ENCODE measurements at places on chromosomes 1 and 21.

- DNase-seq, result no peak
Observed at GRCh38 chr21:31974454-31974985, 101.7 kb downstream of the HUNK start.

DNA sequence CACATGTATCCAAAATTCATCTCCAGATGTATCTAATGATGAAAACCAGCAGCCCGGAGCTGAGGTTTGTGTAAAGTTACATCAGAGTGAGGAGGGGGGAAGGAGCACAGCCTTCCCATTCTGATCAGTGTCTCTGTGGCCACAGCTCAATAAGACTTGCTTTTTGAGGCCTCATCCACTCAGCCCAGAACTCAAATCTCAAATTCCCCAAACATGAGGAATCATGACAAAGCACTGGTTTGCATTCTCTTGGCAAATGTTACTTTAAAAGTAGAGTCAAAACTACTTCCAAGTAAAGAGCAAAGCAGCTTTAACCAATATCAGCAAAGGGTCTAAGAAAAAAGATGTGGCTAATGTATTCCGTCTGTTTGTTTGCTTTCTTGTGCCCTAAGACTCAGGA is 30.9 kb downstream of the CCN1 start:
- DNase-seq, result peak; percentile 94

DNA sequence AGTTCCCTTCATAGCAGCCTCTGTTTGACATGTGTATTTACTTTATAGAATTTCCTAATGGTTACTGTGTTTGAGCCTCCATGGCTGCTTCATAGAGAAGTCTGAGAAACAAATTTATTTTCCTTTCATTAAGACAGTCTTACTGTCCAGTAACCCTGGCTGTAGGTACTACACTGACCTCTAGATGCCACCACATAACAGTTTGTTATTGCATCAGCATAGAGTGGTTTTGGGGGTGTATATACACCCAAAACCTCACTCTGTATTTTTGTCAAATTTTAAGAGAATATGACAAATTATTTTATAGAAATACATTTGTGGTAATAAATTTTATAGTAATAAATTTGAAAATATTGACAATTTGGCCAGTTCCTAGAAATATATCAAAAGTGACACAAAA is 57.3 kb downstream of the OBSCN start:
- no peak for DNase-seq

- no peak for DNase-seq
Observed at GRCh38 chr1:195756109-195756508, 852.1 kb downstream of the KCNT2 start.

DNA sequence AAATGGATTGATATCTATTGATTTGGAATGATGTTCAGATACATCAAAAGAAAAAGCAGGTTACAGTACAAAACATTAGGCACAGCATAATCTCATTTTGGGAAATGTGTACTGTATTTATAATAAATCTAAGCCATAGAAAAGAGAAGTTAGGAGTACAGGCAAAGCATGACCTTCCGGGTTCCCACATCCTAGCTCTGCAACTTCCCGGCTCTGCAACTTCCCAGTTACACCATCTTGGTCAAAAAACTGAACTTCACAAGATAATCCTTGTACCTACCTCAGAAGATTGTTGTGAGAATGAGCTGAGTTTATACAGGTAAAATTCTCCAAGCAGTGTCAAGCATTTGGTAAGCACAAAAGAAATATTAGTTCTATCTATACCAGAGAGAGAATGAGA is 21.7 kb upstream of the SLC44A3 start:
- DNase-seq, result no peak

DNA sequence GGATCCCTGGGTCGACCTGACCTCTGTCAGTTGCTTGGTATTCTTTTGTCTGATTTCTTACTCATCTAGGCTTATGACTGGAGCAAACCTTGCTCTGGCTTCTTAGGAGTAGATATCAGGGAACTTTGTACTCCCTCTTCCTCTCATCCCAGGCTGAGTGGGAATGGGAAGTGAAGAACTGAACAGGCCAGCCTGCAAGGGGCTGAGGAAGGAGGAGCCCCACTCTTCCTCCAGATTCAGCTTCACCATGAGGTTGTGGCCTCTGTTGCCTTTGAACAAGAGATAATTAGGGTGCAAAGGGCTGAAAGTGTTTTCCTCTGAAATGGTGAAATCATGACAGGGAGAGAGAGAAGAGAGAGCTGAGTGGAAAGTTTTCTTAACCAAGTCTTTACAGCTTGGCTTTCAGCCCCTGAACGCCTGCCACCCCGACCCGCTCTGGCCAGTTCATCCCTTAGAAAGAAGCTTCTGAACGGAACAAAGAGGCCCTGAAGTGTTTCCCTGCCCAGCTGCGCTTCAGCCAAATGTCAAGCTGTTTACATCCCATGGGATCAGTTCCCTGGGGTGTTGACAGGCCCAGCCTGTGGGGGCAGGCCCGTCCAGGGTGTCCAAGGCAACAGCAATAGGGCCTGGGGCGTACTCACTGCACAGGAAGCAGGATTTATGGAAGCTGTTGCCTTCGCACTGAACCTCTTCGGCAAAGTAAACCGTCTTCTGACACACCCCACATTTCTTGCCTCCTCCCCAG is 11.2 kb downstream of the CSRP1 start:
- no peak for DNase-seq

- no peak for DNase-seq
Observed at GRCh38 chr1:211478376-211478775, 13.6 kb downstream of the RD3 start.

DNA sequence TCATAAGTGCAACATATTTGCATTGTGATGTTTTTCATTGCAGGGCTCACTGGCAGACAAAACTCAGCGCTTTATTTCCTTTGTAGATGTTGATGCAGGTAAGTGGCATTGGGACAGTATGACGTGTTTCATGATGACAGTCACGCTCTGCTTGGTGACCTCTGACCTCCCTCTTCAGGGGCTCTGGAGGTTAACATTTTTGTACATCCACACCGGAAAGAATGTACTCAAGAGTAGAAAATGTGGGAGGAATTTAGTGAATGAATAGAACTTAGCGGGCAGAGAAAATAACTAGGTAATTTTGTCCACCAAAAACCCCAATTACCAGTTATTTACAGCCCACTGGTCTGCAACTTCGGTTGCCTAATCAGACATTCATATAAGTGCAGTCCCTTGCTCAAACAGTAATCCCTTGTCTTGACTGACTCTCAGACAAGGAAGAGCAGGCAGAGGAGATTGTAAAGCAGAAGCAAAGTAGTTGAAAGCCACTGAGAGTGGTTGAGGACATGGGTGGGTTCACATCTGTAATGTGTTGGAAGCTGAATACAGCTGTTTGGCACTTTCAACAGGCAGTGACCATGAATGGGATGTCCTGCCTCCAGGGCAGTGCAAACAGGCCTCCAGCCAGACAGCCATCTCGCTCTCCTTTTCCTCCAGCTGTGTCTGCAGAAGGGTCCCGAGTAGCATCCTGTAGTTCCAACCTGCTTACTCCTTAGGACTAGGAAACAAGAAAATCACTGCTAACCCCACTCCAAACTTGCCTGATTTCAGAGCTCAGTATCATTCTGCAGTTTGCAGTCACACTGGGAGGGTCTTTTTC is 188.9 kb downstream of the NRIP1 start:
- DNase-seq, result no peak

GRCh38 chr1:44831516-44831915 is 11.5 kb downstream of the PTCH2 start:
- DNase-seq, result no peak

- peak; percentile 65 for DNase-seq
Observed at GRCh38 chr21:35641271-35642016, 418.9 kb downstream of the SETD4 start.

DNA sequence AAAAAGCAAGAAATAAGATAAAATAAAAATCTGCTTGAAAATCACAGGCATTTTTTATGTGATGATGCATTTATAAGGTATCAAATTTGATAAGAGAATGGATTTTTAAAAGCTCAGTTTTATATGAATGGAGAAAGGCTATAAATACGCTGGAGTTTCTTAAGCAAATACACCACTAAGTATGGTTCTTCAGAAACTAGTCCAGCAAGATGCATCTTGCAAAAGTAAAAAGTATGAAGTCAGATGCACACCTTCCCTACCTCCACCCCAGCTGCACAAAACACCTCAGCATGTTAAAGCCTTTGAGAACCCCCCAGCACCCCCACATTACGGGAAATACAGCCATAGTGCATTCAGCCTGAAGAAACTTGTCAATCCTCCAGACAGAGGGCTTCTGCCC is 143.1 kb upstream of the PROX1 start:
- DNase-seq, result no peak

GRCh38 chr1:202858331-202858730 is 30.6 kb downstream of the RABIF start:
- no peak for DNase-seq

All from astrocyte (in vitro differentiated cells and primary cell).